Activated CD8-positive, alpha-beta T cell treated with anti-CD3 and anti-CD28 coated beads for 36 hours (primary cell): ENCODE measurements at places on chromosomes 3 and 15.

DNA sequence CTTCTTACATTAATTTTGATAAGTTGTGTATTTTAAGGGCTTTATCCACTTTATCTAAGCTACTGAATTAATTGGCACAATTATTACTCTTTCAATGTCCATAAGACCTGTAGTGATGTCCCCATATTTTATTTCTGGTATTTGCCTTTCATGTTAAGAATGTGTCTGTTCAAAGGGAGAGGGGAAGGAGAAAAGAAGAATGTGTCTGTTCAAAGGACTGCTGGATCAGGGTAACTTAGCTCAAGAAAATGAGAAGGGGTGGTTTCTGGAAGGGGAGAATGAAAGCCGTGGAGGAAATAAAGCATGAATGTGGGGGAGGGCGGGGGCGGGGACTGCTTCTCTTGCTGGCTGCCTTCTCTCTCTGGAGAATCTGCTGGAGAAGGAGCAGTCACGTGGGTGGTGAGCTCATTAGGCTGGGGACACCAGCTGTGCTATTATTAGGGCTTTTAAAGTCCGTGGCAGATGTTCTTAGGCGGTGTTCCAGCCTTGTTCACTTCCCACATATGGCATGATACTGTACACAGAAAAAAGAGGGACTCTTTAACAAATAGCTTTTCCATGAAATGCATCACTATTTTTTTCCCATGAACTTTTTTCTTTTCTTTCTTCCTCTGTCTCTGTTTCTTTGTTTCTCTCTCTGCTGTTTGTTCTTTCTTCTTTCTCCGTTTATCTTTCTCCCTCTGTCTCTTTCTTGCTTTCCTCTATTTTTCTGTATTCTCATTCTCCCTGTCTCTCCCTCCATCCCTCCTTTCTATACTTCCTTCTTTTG is 63.7 kb upstream of the ULK4 start:
- peak overlapping the region; percentile 13 for H3K4me3 ChIP-seq
- peak overlapping the region; percentile 3 for H3K27ac ChIP-seq
- peaks cover 11% of the 10 kb centered on the region for H3K36me3 ChIP-seq
- DNase-seq: peak; percentile 35
- H3K27me3 ChIP-seq: no peaks in the 10 kb centered on the region
- peaks cover 59% of the 10 kb centered on the region for H3K4me1 ChIP-seq

- no peak overlapping the region for H3K4me3 ChIP-seq
- no peak for DNase-seq
- peaks cover 27% of the 10 kb centered on the region for H3K27me3 ChIP-seq
- no peak overlapping the region for H3K27ac ChIP-seq
These were observed 220.8 kb downstream of the MTHFS start for GRCh38 chr15:79675982-79676381.

DNA sequence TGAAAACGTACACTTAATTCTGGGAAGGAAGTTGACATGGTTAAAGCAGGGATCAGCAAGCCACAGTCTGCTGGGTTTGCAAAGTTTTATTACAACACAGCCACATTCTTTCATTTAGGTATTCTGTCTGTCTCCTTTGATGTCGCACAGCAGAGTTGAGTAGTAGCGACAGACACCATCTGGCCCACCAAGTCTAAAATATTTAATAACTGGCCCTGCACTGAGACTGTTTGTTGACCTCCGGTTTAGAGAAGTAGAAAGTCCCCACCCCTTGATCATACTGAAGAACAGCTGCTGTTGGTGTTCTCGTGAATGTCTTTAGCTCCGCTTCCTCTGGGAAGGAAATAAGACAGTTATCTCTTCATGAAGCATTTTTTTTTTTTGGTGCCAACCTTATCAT is 66.2 kb downstream of the MCTP2 start:
- DNase-seq: no peak
- H3K36me3 ChIP-seq: peaks cover 37% of the 10 kb centered on the region
- H3K27me3 ChIP-seq: no peaks in the 10 kb centered on the region

GRCh38 chr3:138200424-138200823 is 13.3 kb downstream of the ARMC8 start:
- H3K36me3 ChIP-seq: peaks cover 16% of the 10 kb centered on the region
- H3K4me3 ChIP-seq: no peak overlapping the region
- peaks cover 57% of the 10 kb centered on the region for H3K4me1 ChIP-seq
- no peaks in the 10 kb centered on the region for H3K27me3 ChIP-seq
- H3K27ac ChIP-seq: no peak overlapping the region
- no peak for DNase-seq

DNA sequence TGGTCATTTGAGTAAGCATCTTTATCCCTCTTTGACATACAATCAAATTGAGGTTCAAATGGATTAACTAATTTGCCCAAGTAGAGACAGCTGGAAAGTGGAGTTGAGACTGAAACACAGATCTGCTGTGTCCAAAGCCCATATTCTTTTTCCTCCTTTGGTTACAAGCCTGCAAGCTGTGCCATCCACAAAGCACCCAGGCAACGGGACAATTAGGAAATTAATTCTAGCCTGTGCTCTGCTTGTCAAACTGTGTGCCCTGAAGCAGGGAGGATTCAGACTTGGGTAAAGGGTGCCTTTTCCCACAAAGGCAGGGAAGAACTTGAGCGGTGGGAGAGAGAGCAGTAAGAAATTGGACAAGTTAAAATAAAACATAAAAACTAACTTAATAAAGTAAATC is 127.9 kb downstream of the DTWD1 start:
- peaks cover 5% of the 10 kb centered on the region for H3K27me3 ChIP-seq
- DNase-seq: no peak
- H3K36me3 ChIP-seq: no peaks in the 10 kb centered on the region
- H3K27ac ChIP-seq: no peak overlapping the region

DNA sequence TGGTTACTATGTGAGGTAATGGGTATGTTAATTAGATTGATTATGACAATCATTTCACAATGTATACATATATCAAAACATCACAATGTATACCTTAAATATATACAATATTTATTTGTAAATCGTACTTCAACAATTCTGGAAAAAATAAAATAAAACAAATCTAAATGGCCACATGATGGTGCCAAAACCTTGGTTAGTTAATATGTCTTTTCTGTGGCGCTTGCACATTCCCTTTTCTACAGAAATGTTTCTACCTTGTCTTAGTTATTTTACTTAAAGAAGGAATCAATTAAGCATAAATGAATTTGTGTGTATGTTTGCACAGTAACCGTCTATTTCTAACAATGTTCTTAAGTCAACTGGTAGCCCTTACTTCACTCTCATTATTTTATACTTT is 53.4 kb downstream of the OXSM start:
- DNase-seq: no peak
- H3K36me3 ChIP-seq: no peaks in the 10 kb centered on the region
- H3K4me1 ChIP-seq: no peaks in the 10 kb centered on the region
- H3K27me3 ChIP-seq: peaks cover 4% of the 10 kb centered on the region

DNA sequence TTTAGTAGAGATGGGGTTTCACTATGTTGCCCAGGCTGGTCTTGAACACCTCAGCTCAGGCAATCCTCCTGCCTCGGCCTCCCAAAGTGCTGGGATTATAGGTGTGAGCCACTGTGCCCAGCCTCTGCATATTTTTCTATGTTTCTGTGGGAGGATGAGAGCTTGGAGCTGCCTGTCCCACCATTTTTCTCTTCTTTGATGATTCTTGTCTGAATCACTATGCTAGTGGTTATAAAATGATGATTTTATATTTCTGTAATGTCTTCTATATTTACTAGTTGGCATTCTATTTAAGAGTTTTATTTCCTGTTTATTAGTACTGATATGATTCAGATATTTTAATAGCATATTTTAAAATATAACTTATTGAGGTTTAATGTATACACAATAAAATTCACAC is 69.7 kb downstream of the CHCHD6 start:
- H3K27ac ChIP-seq: no peak overlapping the region
- no peak overlapping the region for H3K4me3 ChIP-seq
- DNase-seq: no peak
- H3K4me1 ChIP-seq: no peaks in the 10 kb centered on the region
- no peaks in the 10 kb centered on the region for H3K27me3 ChIP-seq

DNA sequence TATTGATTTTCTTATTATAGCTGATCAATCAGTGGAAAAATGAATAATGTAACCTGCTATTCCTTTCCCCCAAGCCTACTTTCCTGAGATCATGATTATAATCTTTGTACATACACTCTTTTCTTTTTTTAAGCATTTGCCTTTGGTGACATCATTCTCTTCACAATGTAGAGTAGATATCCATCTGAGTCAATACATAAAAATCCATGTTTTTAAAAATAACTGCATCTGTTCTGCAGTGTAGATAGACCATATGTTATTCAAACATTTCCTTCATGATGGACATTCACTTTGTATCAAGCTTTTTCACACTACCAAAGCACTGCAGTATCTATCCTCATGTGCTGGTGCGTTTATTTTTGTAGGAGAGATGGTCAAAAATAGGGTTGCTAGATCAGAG is 211.1 kb downstream of the PTPRG start:
- H3K4me3 ChIP-seq: no peak overlapping the region
- no peaks in the 10 kb centered on the region for H3K36me3 ChIP-seq
- DNase-seq: no peak
- no peak overlapping the region for H3K27ac ChIP-seq

GRCh38 chr3:106206146-106206545 is 337.3 kb upstream of the CBLB start:
- peak; percentile 34 for DNase-seq
- H3K27ac ChIP-seq: peak overlapping the region; percentile 99
- H3K4me3 ChIP-seq: peak overlapping the region; percentile 69

DNA sequence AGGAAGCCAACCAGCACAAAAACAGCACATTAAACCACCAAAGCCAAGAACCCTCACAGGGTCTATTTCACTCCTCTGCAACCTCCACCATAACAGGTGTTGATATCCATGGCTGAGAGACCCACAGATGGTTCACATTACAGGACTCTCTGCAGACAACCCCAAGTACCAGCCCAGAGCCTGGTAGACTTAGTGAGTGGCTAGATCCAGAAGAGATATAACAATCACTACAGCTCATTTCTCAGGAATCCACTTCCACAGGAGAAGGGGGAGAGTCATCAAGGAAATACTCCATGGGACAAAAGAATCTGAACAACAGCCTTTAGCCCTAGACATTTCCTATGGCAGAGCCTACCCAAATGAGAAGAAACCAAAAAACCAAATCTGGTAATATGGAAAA is 168.1 kb upstream of the CD96 start:
- H3K4me1 ChIP-seq: no peaks in the 10 kb centered on the region
- H3K36me3 ChIP-seq: peaks cover 10% of the 10 kb centered on the region
- no peak overlapping the region for H3K4me3 ChIP-seq
- H3K27me3 ChIP-seq: no peaks in the 10 kb centered on the region

- no peaks in the 10 kb centered on the region for H3K27me3 ChIP-seq
- H3K4me3 ChIP-seq: no peak overlapping the region
- no peaks in the 10 kb centered on the region for H3K36me3 ChIP-seq
- H3K4me1 ChIP-seq: peaks cover 3% of the 10 kb centered on the region
These were observed 25.4 kb downstream of the PHLDB2 start for GRCh38 chr3:111884411-111885018.

DNA sequence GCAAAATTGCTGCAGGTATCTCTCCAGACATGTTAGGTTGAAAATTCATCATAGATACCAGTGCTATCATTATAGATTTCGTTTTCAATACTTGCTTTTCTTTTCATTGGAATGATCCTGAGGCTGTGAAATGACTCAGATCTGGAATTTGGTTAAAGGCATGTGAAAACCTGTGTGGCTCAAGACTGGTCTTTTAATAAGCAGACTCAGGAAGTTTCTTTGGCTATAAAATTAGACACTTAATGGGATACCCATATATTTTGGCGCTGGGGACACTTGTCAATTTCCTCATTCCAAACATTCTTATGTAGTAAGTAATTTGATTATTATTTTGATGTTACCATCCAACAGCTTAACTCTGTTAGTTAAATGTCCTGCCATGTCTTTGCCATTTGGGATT is 1041.1 kb upstream of the GBE1 start:
- DNase-seq: no peak
- no peak overlapping the region for H3K4me3 ChIP-seq
- no peaks in the 10 kb centered on the region for H3K36me3 ChIP-seq
- no peaks in the 10 kb centered on the region for H3K4me1 ChIP-seq
- no peak overlapping the region for H3K27ac ChIP-seq

GRCh38 chr15:41671656-41672648 is 11.7 kb downstream of the MGA start:
- H3K27ac ChIP-seq: no peak overlapping the region
- H3K27me3 ChIP-seq: no peaks in the 10 kb centered on the region
- no peak overlapping the region for H3K4me3 ChIP-seq
- peaks cover 46% of the 10 kb centered on the region for H3K4me1 ChIP-seq

DNA sequence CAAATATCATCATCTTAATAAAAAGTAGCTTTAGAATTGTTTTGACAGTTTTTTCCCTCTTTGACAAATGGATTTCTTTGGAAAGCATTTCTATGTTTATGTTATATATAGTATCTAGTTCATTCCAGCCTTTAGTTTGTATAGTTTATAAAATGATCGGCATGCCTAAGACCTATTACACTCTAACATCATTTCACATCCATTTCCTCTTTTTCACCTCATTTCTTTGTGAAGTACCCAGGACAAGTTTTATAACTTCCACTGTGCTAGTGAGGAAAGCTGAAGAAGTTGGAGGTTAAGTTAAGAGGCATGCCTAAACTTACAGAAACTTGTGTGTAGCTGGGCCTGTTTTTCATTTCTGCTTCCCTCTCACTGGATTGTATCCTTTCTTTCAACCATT is 178.4 kb downstream of the TP63 start:
- H3K36me3 ChIP-seq: no peaks in the 10 kb centered on the region
- H3K4me3 ChIP-seq: no peak overlapping the region
- no peaks in the 10 kb centered on the region for H3K27me3 ChIP-seq
- H3K4me1 ChIP-seq: no peaks in the 10 kb centered on the region
- DNase-seq: no peak
- H3K27ac ChIP-seq: no peak overlapping the region

- peak; percentile 63 for DNase-seq
- peaks cover 8% of the 10 kb centered on the region for H3K27me3 ChIP-seq
- no peak overlapping the region for H3K4me3 ChIP-seq
- H3K27ac ChIP-seq: no peak overlapping the region
- no peaks in the 10 kb centered on the region for H3K36me3 ChIP-seq
These were observed 51.7 kb downstream of the ARNT2 start for GRCh38 chr15:80455668-80456442.

GRCh38 chr15:48414015-48414414 is 82.8 kb downstream of the DUT start:
- H3K27me3 ChIP-seq: no peaks in the 10 kb centered on the region
- H3K27ac ChIP-seq: no peak overlapping the region
- H3K4me1 ChIP-seq: no peaks in the 10 kb centered on the region
- no peaks in the 10 kb centered on the region for H3K36me3 ChIP-seq
- DNase-seq: no peak

DNA sequence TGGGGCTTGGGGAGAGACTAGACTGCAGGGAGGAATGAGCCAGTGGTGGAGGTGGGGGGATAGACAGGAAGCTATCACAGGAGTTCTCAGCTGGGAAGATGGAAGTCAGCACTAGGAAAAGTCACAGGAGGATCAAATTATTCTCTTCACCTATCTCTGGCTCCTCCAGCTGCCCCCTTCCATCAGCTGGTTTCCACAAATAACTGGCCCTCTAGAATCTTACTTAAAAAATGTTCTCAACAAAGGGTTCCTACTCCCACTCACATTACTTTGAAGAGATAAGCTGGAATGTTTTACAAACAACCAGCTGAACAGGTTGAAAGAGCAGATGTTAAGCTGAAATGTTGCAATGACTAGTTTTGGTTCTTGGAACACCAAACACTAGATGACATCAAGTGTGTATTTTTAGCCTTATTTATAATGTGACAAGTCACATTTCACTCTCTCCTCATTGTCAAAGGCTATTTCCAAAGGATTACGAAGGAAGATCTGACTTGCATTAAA is 102.7 kb upstream of the AADACL2 start:
- no peaks in the 10 kb centered on the region for H3K27me3 ChIP-seq
- DNase-seq: no peak
- H3K4me3 ChIP-seq: no peak overlapping the region
- H3K27ac ChIP-seq: no peak overlapping the region
- H3K36me3 ChIP-seq: no peaks in the 10 kb centered on the region

GRCh38 chr15:81680829-81681228 is 306.8 kb upstream of the TMC3 start:
- peaks cover 7% of the 10 kb centered on the region for H3K27me3 ChIP-seq
- no peaks in the 10 kb centered on the region for H3K36me3 ChIP-seq
- no peak overlapping the region for H3K27ac ChIP-seq
